A673 (cell line): ENCODE measurements at places on chromosomes 3 and 15. TPM values are rescaled to one million over a fixed set of nuclear protein-coding genes. Genes with fewer than 3 reads are reported as not detected.
A peak's percentile ranks its signal among the peaks of the same experiment; 100 is the strongest.

The TMCO5A gene
- total RNA-seq, result not detected in 2 replicates

The FGD5 gene
- not detected in 2 replicates for total RNA-seq

The GOLGA8R gene
- 0.90 and 1.2 TPM in 2 replicates for total RNA-seq

DNA sequence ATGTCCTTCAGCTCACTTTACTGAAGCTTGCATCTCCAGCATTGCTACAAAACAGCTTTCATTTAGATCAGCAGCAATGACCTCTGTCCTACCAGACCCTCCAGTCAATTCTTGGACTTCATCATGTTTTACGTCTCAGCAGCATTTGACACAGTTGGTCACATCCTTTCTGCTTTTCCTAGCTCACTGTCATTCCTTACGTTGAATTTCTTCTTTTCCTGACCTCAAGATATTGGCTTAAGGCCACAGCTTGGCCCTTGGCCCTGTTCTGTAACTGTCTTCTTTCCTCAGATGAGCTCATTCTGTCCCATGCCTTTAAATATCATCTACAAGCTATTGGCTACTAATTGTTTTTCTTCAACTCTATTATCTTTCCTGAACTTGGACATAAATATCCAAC lies 576.2 kb upstream of the KCNMB2 start:
- no peak for DNase-seq

DNA sequence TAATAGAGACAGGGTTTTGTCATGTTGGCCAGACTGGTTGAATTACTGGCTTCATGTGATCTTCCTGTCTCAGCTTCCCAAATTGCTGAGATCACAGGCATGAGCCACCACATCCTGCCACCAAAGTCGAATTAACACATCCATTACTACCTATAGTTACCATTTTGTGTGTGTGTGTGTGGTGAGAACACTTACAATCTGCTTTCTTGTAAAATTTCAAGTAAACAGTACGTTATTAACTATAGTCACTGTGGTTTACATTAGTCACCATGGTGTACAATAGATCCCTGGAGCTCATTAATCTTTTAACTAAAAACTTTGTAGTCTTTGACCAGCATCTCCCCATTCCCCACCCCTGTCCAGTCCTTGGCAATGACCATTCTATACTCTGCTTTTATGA lies 270.0 kb downstream of the NAALADL2 start:
- no peak for DNase-seq

- DNase-seq, result no peak
These were observed 445 bp downstream of the LMOD3 start for GRCh38 chr3:69121950-69122349.

- DNase-seq, result peak; percentile 59
These were observed 4.8 kb downstream of the UBE2E1 start for GRCh38 chr3:23810343-23811184.

DNA sequence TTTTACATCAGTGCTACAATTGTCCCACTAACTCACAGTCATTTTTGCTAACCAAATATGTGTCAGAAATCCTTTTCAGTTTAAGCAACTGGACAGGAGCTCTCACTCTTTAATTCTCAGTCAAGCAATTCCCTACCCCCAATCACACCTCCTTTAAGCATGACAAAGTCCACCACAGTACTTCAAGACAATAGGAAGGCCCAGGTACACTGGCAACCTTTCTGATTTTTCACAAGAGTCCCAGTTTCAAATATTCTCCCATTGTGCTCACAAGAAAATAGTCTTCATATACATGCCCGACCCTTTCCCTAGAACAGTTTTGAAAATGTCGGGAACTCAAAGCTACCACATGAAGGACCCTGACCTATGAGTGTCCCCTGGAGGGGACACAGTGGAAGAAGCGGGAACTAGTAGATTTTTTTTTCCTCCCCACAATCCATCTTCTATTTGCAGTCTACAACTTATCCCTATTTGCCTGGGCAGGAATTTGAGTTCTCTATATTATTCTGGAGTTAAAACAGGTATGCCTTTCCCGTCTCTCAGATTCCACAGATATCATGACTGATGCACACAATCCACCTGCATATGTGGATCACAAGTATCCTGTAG lies 413.5 kb downstream of the TIGIT start:
- no peak for DNase-seq

DNA sequence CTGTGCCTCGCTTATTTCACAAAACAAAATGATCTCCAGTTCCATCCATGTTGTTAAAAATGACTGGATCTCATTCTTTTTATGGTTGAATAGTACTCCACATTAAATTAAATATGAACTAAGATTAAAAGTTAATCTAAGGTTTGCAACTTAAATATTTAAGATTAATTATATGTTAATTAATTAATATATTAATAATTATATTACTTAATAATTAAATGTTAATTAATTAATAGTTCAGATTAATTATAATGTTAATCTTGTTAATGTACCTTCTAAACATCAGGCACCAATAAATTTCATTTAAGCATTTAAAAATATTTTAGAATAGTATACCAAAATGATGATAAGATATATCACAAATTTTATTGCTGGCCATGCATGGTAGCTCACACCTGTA lies 971.9 kb downstream of the CADM2 start:
- no peak for DNase-seq

- DNase-seq, result no peak
These were observed 147.3 kb downstream of the WNT5A start for GRCh38 chr3:55339819-55340218.

- no peak for DNase-seq
These were observed 329.5 kb downstream of the GABRB3 start for GRCh38 chr15:26443321-26443720.

DNA sequence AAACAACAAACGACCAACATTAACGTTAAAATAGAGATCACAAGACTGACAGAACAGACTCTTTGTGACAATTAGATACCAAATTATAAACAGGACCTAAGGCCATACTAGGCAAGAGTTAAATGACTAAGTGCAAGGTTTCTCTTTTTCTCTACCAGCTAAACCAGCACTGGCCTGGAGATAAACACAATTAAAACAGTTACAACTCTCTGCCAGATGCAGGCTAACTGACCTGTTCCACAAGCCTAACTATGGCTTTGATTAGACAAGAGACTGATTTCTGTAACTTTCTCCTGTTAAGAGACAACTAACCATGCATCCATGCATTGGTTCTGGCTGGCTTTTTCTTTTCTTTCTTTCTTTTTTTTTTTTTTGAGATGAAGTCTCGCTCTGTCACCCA lies 1.6 kb upstream of the ARL8B start:
- no peak for DNase-seq

- no peak for DNase-seq
These were observed 2.1 kb downstream of the TMEM43 start for GRCh38 chr3:14126887-14127505.

GRCh38 chr3:139234491-139234890 lies 109.3 kb upstream of the MRPS22 start:
- DNase-seq, result no peak

DNA sequence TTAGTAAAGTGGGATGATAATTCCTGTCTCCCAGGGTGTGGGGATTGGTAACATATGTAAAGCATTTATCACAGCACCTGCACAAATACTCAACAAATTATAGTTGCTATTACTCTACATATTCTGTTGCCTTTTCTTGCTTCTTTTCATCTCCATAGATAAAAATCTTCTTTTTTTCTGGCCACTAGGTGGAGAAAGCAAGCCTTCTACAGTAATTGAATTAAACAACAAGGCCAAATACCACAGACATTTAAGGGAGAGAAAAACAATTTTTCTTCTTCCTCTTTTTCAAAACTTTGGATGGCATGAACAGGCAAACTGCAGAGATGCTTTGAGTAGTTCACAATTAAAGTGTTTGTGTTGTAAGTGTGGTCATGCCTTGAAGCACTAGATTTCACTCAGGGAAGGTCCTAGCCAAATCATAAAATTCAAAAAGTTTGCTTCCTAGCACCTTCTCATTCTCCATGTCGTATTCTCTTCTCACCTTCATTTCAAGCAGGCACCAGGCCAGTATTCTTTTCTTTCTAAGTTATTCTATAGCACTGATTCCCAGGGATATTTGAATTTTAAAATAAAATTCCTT lies 493.4 kb upstream of the TGFBR2 start:
- peak; percentile 79 for DNase-seq

DNA sequence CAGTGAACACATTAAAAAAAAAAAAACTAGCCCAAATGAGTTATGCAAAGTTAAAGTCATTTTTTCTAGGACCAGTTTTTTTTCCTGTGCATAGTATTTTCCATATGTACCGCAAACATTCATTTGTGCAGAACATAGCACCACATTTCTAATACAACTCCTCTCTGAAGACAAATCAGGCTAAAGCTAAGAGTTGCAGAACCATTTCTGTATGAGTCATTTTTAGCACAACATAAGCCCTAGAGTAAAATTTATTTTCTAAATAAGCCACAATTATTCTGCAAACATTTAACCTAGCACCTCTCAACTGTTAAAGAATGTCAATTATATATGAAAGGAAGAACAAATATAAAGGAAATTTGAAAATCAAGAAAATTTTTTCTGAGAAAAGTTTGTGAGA lies 375.8 kb downstream of the TIGIT start:
- DNase-seq, result no peak

- no peak for DNase-seq
These were observed 42.1 kb upstream of the CTDSPL start for GRCh38 chr3:37819591-37819990.

DNA sequence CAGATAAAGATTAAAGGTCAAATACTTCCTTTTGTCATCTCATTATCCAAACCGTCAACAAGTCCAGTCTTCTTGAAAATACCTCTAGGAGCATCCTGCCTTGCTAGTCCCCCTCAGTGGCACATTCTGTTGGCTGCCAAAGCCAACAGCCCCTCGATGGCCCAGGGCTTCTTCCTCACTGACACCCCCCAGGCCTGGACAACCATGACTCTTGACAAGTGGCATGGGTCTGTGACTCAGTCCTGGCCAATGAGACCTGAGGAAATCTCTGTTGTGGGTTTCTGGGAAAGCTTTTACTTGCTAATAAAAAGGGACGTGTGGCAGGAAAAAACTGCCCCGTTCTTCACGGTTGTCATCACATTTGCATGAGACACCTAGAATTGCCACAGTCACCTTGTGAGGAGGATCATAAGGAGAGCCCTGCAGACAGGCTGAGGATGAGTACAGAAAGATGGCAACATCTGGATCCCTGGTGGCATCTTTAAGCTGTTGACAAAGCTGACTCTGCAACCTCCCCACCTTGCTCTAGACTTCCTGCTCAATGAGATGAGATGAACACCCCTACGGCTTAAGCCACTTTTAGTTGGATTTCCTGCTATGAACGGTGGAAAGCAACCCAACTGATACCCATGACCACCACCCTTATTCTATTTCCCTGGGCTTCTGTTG lies 81.5 kb downstream of the OXNAD1 start:
- no peak for DNase-seq

- DNase-seq, result no peak
These were observed 43.6 kb downstream of the CACNA2D2 start for GRCh38 chr3:50459785-50460184.

DNA sequence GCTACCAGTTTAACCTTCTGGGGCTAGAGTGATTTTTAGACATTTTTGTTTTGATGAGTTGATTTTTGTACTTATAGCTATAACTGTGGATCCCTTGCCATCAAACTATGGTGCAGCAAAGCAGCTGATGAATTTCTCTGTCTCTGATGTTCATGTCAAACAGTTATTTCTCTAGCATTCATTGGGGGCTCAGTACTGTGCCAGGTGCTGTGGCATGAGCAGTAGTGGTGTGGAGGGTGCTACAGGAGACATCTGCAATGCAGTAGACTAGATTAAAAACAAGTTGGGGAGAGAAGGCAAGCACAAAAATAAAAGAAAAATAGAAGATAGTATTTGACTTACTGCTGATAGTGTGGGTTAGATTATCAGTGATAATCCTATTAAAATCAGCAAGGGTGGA lies 95.3 kb downstream of the AKAP13 start:
- DNase-seq, result no peak

DNA sequence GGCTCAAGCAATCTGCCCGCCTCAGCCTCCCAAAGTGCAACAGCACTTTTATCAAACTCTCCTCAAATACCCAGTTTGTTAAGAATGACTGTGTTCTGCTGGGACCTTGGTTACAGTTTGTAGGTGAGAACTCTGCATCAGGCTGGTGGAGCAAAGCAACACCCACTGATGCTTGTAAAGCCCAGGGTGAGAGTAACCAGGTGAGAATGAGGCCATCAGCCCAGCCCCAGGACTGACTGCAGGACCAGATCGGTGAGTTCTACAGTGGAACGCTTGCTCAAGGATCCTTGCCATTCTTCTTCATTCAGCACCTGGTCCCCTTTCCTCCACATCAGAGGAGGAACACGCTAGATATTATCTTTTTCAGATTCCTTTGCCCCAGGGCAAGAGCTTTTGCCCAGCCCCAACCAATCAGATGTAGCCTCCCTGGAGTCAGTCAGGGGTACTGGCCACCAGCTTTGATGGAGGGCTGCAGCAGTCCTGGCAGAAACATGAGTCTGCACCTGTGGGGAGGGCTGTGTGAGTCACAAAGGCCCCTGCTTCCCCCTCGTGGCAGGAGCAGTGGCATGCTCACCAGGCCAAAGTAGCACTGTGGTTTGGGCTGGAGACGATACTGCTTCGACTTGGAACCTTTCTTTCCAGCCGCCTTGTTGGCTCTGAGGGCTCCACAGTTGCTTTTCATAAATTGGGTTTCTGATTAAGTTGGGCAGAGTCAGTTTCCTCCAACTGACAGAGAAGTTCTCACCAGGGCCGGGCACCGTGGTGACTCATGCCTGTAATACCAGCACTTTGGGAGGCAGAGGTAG lies 3.5 kb upstream of the SHISA5 start:
- DNase-seq, result peak; percentile 21

- no peak for DNase-seq
These were observed 975 bp downstream of the PCSK6 start for GRCh38 chr15:101488300-101489164.

DNA sequence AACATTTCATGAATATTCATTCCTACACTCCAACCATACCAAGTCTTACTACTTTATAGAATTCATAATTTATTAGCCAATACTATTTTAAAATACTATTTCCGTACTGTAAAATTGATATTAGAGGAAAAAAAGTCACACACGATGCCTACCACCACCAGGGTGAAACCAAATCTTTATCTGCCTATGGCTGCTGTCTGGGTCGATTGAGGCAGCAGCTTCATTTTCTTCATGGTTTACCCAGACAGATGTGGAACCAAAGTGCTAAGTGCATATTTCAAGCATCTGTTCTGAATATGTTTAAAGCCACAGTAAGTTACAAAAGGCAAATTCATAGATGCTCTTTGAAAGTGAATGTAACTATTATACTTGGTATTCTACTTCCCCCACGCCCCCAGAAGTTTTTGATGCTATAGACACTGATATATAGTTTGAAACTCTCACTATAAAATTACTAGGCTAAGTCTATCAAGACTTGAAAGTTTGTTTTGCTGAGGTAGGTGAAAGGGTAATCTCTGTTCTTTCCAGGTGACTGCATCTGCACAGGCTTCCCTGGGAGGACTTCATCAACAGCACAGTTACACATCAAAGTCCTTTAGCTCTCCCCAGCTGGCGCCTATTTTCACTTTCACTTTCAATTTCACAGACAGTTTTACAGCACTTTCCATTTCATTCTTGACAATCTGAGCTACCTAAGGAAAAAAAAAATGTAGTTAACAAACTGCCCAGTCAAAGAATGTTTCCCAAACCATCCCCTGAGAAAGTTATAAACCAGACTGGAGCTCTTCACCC lies 113.9 kb downstream of the POLQ start:
- no peak for DNase-seq
